GM23338 (cell line): ENCODE measurements at places on chromosomes 3 and 15. TPM values are rescaled to one million over a fixed set of nuclear protein-coding genes. Genes with fewer than 3 reads are reported as not detected.
A peak's percentile ranks its signal among the peaks of the same experiment; 100 is the strongest.

DNA sequence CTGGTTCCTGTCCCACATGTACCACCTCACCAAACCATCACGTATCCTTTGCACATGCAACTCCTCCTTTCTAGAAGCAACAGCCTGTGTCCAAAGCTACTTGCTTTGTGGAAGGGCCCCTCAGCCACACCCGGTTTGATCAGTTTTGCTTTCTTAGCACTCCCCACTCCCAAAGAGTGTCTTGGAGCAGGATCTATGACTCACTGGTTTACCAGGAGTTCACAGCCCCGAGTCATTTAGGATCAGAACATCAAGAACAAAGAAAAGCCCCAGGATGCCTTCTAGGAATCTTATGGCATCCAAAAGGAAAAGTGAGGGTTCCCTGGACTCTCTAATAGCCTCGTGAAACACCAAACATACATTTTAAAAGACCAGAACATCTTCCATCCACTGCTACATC is 50.7 kb upstream of the IGF1R start:
- DNase-seq, result peak; percentile 54

GRCh38 chr3:128775241-128775640 is 49.3 kb downstream of the RAB7A start:
- no peak for DNase-seq

DNA sequence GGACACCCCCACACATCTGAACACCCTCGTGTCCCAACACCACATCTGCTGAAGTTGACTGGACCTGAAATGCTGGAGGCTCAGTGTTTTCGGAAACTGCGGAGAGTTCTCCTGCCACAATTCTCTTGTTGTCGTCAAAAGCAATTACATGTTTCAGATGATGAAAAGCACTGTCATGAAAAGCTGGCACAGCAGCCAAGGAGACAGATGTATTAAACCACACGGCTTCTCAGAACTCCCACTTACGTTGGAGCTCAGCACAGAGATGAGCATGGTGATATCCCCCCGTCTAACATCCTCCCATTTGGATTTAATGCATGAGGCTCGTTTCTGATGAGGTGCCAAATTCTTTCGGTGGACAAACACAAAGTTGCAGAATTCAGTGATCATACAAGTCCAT is 180.1 kb downstream of the RORA start:
- no peak for DNase-seq

GRCh38 chr3:158731486-158731885 is 771 bp downstream of the RARRES1 start:
- peak; percentile 64 for DNase-seq

DNA sequence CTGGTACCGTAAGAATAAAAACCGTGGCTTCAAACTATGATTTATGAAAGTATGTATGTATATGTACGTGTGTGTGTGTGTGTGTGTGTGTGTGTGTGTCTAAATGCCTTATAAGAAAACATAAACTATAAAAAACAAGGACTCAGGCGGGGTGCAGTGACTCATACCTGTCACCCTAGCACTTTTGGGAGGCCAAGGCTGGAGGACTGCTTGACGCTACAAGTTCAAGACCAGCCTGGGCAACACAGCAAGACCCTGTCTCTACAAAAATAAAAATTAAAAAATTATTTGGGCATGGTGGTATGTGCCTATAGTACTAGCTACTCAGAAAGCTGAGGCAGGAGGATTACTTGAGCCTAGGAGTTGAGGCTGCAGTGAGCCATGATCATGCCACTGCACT is 29.1 kb downstream of the CCPG1 start:
- DNase-seq, result no peak

GRCh38 chr3:46102059-46102779 is 74.9 kb upstream of the XCR1 start:
- DNase-seq, result no peak

- peak; percentile 40 for DNase-seq
Measured at GRCh38 chr3:151047636-151048035, 37.8 kb upstream of the MED12L start.

Gene IRAK2
- total RNA-seq, result 0.85 and 1.4 TPM in 2 replicates

GRCh38 chr3:123723070-123723469 is 138.2 kb upstream of the HACD2 start:
- DNase-seq, result no peak

Gene PLSCR2
- total RNA-seq, result not detected in 2 replicates

GRCh38 chr3:116112696-116113095 is 332.6 kb downstream of the LSAMP start:
- DNase-seq, result no peak

DNA sequence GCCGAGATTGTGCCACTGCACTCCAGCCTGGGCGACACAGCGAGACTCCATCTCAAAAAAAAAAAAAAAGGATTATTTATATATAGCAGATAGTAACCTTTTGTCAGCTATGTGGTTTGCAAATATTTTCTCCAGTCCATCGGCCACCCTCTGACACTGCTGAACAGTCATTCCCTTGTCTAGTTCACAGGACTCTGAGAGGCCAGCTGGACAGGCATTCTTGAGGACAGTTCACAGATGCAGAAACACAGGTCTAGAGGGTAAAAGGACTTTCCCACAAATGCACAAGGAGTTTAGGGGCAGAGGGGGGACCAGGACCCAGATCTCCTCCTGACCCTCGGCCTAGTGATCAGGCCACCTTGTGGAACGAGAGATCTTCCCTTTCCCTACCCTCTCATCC is 7.5 kb upstream of the TMEM40 start:
- DNase-seq, result no peak
